ENCODE measurements at places on chromosomes 12 and 14. TPM values are rescaled to one million over a fixed set of nuclear protein-coding genes. Genes with fewer than 3 reads are reported as not detected.

GRCh38 chr12:2138871-2139308 is 86.1 kb downstream of the CACNA1C start:
- no peak for DNase-seq

GRCh38 chr12:31959701-31960391 is 631 bp downstream of the RESF1 start:
- peak; percentile 83 for DNase-seq

DNA sequence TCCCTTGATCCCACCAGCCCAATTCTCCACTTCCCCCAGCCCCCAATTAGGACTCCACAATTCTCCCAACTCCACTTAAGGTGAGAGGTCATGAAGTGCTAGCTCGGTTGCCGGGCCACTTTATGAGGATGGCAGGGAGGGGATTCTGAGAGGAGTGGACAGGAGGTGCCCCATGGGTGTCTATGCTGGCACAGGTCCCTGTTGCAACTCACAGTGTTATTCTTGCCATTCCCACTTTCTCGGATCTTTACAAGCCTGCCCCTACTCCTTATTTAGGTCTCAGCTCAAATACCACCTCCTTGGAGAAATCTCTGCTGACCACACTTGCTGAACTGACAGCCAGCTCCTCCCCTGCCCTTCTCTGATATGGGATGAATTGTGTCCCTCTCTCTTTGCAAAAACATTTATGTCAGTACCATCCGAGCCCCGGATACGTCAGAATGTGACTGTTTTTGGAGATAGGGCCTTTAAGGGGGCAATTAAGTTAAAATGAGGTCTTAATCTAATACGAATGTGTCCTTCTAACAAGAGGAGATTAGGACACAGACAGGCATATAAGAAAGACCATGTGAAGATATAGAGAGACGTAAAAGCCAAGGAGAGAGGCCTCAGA is 4.2 kb upstream of the LGALS3 start:
- DNase-seq: no peak

CD163 gene
- not detected for total RNA-seq

GRCh38 chr14:101465795-101466448 is 95.4 kb upstream of the DIO3 start:
- peak; percentile 35 for DNase-seq

GRCh38 chr14:76976240-76977005 is 52.1 kb downstream of the IRF2BPL start:
- no peak for DNase-seq

COCH gene
- 5.0 TPM for total RNA-seq

GRCh38 chr14:64092940-64093339 is 201.2 kb downstream of the ESR2 start:
- DNase-seq: no peak

DNA sequence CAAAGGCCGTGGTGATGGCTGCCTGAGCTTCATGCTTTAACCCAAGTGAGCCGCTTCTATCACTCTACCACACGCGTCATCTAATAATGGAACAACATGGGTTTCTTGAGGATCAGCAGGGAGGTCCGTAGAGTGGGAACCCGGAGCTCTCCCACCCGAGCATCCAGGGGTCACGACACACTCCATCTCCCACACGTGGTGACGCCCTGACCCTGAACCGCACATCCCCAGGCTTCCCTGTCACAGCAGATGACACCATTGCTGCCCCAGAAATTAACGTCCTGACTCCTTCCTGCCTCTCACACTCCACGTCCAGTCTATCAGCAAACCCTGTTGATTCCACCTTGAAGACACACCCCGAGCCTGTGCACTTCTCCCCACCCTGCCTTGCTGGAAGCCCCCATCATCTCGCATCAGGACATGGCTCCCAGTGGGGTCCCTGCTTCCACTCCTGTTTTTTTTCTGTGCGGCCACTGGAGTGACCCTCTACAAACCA is 163.2 kb downstream of the PIWIL1 start:
- DNase-seq: no peak

SIX4 gene
- total RNA-seq: 1.6 TPM

All from activated CD8-positive, alpha-beta memory T cell treated with anti-CD3 and anti-CD28 coated beads, Interleukin-2, amount 10 ng/mL, durations not matched to agents 7 days and 5 days (primary cell).